Right lobe of liver (tissue), 6 donors: ENCODE measurements at places on chromosomes 11 and 22. TPM values are rescaled to one million over a fixed set of nuclear protein-coding genes. Genes with fewer than 3 reads are reported as not detected.

MRPL11 gene
- total RNA-seq, result 27.0 TPM

CHORDC1 gene
- total RNA-seq, result 14.4 TPM

MPZL2 gene
- 22.0 TPM for total RNA-seq

SAA1 gene
- 33,192 TPM for total RNA-seq

APOBEC3B gene
- 1.2 TPM for total RNA-seq

DEPDC7 gene
- 32.1 TPM for total RNA-seq

RBM14 gene
- total RNA-seq, result 26.4 TPM

TPBGL gene
- total RNA-seq, result not detected

GRCh38 chr11:19992162-19992561, 168.1 kb downstream of the DBX1 start:
- no peak for DNase-seq
- no peaks in the 10 kb centered on the region for H3K4me1 ChIP-seq
- H3K27ac ChIP-seq, result no peak overlapping the region
- no peaks in the 10 kb centered on the region for H3K36me3 ChIP-seq
- H3K4me3 ChIP-seq, result no peak overlapping the region

DNA sequence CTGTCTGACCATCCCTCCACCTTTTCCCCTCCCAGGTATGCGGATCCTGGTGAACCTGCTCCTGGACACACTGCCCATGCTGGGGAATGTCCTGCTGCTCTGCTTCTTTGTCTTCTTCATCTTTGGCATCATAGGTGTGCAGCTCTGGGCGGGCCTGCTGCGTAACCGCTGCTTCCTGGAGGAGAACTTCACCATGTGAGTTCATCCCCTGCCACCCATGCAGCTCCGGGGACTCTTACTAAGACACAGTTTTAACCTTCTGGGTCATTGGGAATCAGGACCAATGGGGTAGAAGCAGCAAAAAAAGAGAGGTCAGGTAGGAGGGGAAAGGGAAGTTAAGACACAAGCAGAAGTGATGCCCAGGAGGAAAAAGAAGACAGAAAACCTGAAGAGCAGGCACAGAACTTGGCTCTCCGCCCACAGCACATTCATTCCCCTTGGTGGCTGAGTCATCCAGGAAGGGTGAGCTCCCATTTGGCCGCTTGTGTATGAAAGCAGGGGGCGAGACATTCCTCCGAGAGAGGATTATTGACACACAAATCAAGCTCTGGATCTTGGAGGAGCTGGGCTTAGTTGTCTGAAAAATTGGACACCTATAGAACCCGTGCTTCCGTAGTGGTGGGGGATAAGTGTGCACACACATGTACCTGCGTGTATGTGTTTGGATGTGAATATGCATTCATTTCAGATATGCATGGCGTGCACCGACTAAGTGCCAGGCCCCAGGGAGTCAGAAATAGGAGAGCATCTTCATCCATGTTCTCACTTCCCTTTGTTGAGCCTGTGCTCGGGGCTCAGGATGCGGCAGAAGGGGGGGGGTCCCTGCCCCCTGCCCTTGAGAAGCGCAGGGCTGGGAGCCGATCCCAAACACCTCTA, 64.2 kb downstream of the CACNA1I start:
- DNase-seq, result no peak
- no peaks in the 10 kb centered on the region for H3K36me3 ChIP-seq
- H3K27me3 ChIP-seq, result no peaks in the 10 kb centered on the region
- H3K27ac ChIP-seq, result no peak overlapping the region
- no peak overlapping the region for H3K4me3 ChIP-seq
- no peaks in the 10 kb centered on the region for H3K4me1 ChIP-seq

DNA sequence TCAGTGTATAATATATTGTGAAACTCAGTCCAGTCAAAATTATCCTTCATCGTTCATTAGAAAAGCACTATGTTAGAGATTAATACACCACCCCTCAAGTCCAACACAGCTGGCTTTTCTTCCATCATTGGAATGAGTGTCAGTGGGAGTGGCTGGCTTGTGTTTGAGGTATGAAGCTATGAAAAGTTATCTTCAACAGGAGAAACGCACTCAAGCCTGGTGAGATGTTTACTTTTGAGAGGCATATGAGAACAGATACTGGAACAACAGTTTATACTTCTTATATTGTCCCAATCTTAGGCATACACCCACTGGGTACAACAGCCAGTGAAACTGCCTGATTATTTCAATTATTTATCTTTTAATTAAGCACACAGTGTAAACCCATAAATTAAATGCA, 34.3 kb downstream of the PLEKHB1 start:
- H3K4me3 ChIP-seq, result no peak overlapping the region
- H3K4me1 ChIP-seq, result no peaks in the 10 kb centered on the region
- no peak overlapping the region for H3K27ac ChIP-seq
- no peaks in the 10 kb centered on the region for H3K27me3 ChIP-seq

DNA sequence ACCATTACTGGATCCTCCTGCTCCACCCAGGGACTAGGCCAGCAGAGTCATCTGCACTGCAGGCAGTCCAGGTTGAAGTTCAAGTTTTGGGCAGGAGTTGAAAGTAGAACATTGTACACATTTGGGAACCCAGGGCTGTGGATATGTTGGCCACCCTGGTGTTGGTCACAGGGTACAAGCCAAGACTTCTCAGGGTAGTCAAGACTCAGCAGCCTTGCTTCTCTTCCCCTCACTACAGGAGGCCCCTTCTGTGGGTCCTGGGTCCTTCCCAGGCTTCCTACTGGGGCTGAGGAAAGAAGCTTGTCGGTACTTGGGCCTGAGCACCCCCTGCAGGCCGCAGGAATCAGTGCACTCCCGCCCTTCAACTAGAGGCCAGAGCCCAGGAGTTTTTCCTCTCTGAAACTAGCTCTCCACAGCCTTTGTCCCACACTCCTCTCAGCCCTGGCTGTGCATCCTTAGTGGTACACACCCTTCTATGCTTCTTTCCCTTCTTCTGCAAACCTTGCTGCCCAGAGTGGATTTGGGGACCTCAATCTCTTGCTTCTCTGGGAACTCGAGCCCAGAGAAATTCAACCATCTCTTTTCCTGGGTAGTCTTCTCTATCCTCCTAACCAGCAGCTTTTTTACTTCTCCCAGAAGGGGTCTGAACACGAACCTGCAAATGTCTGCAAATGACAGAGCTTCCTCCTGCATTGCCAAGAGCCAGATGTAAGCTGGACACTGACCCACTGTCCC, 2.6 kb upstream of the HPX start:
- H3K27me3 ChIP-seq, result no peaks in the 10 kb centered on the region
- H3K27ac ChIP-seq, result peak overlapping the region; percentile 88
- peaks cover 4% of the 10 kb centered on the region for H3K4me1 ChIP-seq

GRCh38 chr22:40651057-40651456, 14.5 kb upstream of the MRTFA start:
- DNase-seq, result no peak
- H3K4me1 ChIP-seq, result peaks cover 9% of the 10 kb centered on the region
- no peak overlapping the region for H3K4me3 ChIP-seq
- no peaks in the 10 kb centered on the region for H3K27me3 ChIP-seq
- H3K27ac ChIP-seq, result peak overlapping the region; percentile 80
- no peaks in the 10 kb centered on the region for H3K36me3 ChIP-seq

- H3K4me1 ChIP-seq, result no peaks in the 10 kb centered on the region
- no peaks in the 10 kb centered on the region for H3K27me3 ChIP-seq
- H3K27ac ChIP-seq, result no peak overlapping the region
These were observed 124.5 kb downstream of the METTL15 start for GRCh38 chr11:28232649-28233048.

DNA sequence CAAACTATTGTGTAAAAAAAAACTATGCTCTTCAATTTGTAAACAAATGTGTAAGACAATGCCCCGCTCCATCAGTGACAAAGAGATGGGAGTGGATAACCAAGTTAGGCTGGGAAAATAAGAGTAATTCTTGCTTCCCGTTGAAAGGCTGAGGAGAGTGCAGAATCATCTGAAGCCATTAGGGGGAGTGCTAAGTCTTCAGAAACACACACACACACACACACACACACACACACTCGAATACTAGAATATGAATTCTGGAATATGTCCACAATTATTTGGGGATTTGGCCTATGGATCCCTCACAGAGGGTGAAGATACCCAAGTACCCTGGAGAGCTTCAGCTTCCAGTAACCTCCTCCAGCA, 27.8 kb upstream of the ROBO3 start:
- H3K4me1 ChIP-seq, result no peaks in the 10 kb centered on the region
- H3K27me3 ChIP-seq, result peaks cover 27% of the 10 kb centered on the region
- DNase-seq, result no peak
- no peaks in the 10 kb centered on the region for H3K36me3 ChIP-seq
- H3K4me3 ChIP-seq, result no peak overlapping the region

DNA sequence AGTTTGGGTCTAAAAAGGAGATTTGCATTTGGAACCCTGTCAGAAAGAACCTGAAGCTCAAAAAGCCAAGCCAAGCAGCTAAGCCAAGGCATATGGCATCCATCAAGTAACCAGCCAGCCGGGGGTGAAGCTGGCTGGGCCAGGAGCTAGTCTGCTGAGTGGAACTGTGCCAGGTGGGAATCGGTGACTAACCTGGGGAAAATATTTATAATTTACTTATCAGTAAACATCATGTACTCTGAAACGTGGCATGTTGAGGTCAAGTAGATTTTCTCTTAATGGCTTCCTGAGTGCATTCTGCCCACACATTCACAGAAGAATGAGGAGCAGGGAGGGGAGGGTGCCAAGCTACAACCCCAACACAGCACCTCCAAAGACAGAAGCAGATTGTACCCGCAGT, 70.5 kb upstream of the SESN3 start:
- no peaks in the 10 kb centered on the region for H3K36me3 ChIP-seq
- no peak overlapping the region for H3K4me3 ChIP-seq
- H3K27me3 ChIP-seq, result no peaks in the 10 kb centered on the region
- no peak overlapping the region for H3K27ac ChIP-seq
- no peak for DNase-seq

GRCh38 chr11:72578566-72578965, 95.7 kb downstream of the PDE2A start:
- H3K27ac ChIP-seq, result no peak overlapping the region
- no peak for DNase-seq
- no peak overlapping the region for H3K4me3 ChIP-seq
- no peaks in the 10 kb centered on the region for H3K36me3 ChIP-seq

- no peaks in the 10 kb centered on the region for H3K27me3 ChIP-seq
- H3K36me3 ChIP-seq, result peaks cover 2% of the 10 kb centered on the region
- no peak overlapping the region for H3K27ac ChIP-seq
- peaks cover 18% of the 10 kb centered on the region for H3K4me1 ChIP-seq
- no peak overlapping the region for H3K4me3 ChIP-seq
These were observed 33.9 kb downstream of the BCL2L13 start for GRCh38 chr22:17672417-17672991.

- H3K4me1 ChIP-seq, result peaks cover 21% of the 10 kb centered on the region
- no peaks in the 10 kb centered on the region for H3K36me3 ChIP-seq
- H3K4me3 ChIP-seq, result no peak overlapping the region
- no peak for DNase-seq
- no peaks in the 10 kb centered on the region for H3K27me3 ChIP-seq
These were observed 22.7 kb downstream of the OR5A2 start for GRCh38 chr11:59403546-59403945.

DNA sequence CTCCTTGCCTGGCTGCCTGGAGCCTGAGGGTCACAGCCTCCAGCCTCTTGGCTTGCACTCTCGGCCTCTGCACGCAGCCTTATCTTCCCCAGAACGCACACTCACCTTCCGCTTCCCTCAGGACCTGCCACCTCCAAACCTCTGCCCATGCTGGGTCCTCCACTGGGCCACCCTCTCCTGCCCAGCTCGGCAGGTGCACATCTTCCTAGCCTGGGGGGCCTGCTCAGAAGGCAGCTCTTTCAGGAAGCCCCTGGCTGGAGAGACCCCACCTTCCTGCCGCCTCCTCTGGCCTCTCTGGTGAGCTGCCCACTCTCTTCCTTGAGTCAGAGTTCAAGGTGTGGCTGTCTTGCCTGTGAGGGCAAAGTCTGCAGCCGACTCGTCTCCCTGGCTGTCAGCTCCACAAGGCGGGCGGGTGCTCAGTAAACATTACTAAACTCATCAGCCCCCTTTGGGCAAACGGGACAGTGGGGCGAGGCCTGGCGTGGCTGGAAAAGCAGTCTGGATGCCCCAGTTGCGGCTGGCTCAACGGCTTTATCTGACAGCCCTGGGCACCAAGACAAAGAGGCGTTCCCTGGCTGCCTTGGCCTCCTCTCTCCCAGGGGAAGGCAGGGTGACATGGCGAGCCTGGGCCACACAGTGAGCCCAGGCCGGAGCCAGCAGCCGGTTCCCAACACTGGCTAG, 1.7 kb upstream of the LINC01488 start:
- H3K27me3 ChIP-seq, result no peaks in the 10 kb centered on the region
- H3K4me3 ChIP-seq, result no peak overlapping the region
- no peak overlapping the region for H3K27ac ChIP-seq

DNA sequence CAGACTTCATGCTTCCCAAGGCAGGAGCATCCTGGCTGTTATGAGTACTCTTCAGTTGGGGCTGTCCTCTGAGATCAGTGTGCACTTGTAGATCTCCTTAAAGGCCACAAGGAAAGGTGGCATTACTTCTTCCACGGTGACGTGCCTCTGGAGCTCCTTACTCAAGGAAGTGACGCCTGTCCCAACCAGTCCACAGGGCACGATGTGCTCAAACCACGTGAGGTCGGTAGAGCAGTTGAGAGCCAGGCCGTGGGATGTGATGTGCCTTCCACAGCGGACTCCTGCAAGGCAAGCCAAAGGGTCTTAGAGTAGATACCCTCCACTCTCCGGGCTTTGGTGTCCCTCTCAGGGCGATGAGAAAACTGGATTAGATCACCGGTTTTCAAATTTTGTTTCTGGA, 1.4 kb downstream of the LIPT2 start:
- no peak overlapping the region for H3K4me3 ChIP-seq
- DNase-seq, result no peak
- H3K4me1 ChIP-seq, result no peaks in the 10 kb centered on the region

DNA sequence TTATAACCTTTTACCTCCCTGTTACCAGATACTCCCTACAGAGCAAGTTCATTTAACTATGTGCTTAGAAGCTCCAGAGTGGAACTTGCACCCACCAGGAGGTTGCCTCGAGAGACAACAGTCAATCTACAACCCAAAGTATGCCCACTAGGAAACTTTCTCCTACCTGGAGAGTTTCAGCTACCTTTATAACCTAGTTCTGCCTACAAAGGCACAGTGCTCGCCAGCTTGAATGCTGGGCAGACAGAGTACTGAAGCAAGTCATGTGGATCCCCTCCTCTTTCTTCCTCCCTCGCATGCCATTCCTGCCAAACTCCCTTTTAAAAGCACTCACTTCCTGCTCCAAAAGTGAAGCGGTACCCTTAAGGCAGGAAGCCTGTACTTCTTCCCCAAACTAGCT, 258.9 kb downstream of the SWAP70 start:
- no peak overlapping the region for H3K4me3 ChIP-seq
- no peak overlapping the region for H3K27ac ChIP-seq
- H3K4me1 ChIP-seq, result no peaks in the 10 kb centered on the region
- no peaks in the 10 kb centered on the region for H3K27me3 ChIP-seq
- no peaks in the 10 kb centered on the region for H3K36me3 ChIP-seq

- H3K36me3 ChIP-seq, result no peaks in the 10 kb centered on the region
- no peak for DNase-seq
- H3K4me3 ChIP-seq, result no peak overlapping the region
- no peaks in the 10 kb centered on the region for H3K27me3 ChIP-seq
These were observed 196.4 kb downstream of the LARGE1 start for GRCh38 chr22:33723915-33724314.

- H3K4me1 ChIP-seq, result peaks cover 26% of the 10 kb centered on the region
- H3K36me3 ChIP-seq, result peaks cover 13% of the 10 kb centered on the region
- H3K27ac ChIP-seq, result peak overlapping the region; percentile 84
- H3K4me3 ChIP-seq, result peak overlapping the region; percentile 83
- H3K27me3 ChIP-seq, result no peaks in the 10 kb centered on the region
These were observed 585 bp upstream of the NADSYN1 start for GRCh38 chr11:71452199-71453036.
